ENCODE measurements at places on chromosomes 1 and 21.

DNA sequence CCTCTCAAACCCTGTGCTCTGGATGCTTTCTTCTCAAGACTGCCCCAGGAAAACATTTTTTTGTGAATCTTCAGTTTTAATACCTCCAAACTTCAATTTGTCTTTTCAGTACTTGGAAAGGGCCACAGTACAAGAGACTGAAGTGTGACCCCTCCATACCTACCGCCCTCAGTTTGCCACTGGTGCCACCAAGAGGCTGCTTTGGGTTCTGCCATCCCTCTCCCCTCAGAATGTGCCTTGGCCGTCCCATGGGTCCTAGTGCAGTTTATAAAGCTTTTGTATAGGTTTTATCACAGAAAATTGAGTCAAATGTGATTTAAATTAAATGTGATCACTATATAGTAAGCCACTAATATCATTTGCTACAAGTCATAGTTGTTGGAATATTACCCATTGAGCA, 60.8 kb upstream of the PGD start:
- DNase-seq = no peak

- DNase-seq = no peak
These were observed 397.9 kb upstream of the NR5A2 start for GRCh38 chr1:199629624-199630023.

- no peak for DNase-seq
These were observed 18.6 kb downstream of the SMG7 start for GRCh38 chr1:183490932-183491331.

DNA sequence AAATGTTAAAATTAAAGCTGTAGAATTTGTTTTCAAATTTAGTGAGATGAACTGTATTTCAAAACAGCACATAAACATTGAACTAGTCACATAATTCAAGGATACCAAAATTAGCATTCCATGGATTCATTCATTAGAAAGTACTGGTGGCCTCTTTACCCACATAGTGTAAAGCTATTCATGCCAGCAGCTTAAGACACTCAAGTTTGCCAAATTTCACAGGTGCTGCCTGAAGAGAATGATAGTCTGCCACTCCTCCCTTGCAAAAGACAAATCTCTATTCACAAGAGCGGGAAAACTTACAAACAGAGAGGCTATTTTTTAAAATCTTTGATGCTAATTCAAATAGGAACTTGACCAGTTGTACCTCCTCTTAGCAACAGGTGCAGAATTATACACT, 337.0 kb downstream of the BRINP3 start:
- no peak for DNase-seq

DNA sequence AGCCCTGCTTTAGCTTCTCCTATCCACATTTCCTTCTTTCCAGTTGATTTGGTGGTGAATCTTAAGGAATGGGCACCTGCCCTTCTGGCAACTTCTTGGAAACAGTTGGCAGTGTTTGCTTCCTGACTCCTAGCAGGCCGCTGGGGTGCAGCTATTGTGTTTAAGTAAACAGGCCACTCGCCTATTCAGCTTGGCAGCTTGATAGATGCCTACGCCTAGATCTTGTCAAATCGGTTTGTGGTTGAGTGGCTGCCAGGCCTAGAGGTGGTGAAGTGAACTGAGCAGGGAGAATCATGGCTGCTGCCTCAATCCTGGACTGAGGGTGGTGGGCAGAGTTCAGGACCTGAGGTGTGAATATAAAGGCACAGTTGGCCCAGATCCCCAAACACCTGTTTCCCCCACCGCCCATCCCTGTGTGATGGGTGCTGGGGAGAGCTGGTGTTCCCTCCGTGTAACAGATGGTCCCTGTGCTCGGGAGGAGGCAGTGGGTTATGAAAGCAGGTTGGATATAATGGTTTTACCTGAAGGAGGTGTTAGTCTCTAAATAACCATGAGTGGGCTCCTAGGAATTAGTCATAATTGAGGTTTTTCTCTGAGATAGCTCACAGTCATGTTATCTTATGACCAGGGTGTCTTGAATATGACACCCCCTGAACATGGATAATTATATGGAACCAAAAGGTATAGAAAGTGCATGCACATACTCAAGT, 940 bp upstream of the PLA2G2C start:
- no peak for DNase-seq

DNA sequence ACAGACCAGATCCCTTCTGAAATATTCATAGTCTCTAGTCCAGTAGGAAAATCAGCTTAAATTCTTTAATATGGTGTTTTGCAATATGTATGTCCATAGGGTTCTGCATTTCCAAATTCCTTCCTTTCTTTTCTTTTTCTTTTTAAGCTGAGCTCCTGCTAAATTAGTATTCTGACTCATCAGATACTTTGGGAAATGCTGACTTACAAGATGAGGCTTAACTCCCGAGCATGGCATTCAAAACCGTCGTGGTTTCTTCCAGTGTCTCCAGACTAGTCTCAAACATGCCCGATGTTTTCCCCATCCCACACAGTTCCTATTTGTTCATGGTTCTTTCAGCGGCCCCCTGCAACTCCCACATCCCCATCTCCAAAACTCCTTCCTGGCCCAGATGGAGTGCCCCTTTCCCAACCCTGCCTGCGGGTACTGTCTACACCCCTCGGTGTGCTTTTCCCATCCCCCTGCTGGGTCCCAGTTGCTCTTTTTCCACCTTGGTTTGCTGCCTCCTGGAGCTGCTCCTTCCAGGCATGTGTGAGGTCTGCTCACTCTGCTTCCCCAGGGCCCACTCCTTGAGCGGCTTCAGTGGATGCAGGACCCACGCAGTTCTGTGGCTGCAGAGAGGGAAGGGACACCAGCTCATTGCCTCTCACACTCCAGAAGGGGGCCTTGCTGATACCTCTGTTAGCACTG, 19.5 kb upstream of the ETV3 start:
- DNase-seq = no peak

DNA sequence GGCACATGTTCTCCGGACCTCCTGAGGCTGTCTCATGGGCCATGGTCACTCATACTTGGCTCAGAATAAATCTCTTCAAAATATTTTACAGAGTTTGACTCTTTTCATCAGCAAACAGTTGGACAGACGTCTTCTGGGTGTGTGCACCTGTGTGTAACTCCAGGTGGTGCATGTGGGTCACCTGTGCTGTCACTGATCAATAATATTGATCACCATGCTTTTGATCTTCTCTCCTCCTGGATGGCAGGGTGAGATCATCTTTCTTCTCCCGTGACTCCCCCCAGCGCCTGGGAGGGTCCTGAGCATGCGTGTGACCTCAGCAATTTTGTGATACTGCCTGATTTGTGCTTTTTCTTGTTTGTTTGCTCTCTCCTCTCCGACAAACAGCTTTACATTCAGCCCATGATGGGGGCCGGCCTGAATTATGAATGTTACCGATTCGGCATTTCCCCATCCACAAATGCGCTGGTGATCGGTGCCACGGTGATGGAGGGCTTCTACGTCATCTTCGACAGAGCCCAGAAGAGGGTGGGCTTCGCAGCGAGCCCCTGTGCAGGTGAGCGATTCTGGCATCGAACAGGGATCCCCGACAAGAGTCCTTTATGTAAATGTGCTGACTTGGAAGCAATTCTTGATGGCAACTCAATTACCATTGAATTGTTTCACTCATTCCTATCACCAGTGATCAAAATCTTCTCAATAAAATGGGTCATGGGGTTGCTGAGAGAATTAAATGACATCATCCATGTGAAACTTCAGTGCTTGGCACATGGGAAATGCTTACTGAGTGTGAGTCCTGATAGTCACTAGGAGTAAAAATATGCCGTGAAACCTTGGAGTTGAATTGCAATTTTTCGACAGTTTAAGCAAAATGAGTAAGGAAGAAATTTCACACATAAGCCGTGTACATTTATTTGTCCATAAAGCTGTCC, 59.6 kb upstream of the FAM3B start:
- DNase-seq = no peak

DNA sequence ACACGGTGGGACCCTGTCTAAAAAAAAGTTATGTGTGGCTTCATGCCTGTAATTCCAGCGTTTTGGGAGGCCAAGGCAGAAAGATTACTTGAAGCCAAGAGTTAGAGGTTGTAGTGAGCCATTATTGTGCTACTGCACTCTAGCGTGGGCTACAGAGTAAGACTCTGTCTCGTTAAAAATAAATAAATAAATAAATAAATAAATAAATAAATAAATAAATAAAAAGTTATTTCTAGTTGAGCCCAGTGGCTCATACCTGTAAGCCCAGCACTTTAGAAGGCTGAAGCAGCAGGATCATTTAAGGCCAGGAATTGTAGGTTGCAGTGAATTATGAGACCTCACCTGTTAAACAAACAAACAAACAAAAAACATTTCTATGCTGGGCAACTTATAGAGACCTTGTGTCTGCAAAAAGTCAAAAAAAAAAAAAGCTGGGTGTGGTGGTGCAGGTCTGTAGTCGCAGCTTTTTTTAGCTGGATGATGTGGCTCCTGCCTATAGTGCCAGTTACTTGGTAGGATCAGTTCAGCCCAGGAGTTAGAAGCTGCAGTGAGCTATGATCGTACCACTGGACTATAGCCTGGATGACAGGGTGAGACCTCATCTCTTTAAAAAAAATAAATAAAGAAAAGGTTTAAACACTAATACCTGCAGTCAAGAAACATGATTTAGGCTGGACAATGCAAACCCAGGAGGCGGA, 25.6 kb downstream of the GON4L start:
- DNase-seq = no peak

DNA sequence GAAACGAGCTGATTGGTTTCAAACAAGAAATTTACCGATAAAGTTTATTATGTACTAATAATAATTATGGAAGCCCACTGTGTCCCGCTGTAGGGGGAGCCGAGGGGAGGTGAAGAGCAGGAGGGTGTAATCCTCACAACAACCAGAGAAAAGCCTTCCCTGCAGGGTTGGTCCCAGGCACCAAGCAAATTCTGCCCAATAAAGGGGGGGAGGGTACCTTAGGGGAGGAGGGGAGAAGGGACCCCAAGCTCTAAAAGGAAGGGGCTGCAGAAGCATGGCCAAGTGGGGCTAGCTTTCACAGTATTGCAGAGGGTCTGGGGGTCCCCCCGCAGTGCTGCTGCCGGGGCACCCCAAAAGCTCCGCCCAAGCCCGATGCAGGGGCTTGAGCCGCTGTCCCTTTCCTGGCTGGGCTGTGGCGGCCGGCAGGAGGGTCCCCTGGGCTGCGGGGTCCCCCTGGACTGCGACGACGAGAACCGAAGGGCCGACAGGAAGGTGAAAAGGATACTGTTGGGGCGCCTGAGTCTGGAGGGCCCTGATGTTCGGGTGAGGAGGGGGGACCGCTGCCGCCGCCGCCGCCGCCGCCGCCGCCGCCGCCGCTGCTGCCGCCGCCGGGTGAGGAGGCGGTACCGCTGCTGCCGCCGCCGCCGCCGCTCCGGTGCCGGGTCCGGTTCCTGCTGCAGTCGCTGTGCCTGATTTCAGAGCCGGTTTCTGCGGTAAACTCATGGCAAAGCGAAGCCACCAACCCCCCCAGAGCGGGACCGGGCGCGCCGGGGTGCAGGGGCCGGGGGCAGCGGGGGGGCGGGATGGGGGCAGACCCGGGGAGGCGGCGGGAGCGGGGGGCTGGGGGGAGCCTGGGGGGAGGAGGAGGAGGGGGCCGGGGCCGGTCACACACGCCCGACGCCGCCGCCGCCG, 771 bp downstream of the EIF4G3 start:
- DNase-seq = peak; percentile 43

DNA sequence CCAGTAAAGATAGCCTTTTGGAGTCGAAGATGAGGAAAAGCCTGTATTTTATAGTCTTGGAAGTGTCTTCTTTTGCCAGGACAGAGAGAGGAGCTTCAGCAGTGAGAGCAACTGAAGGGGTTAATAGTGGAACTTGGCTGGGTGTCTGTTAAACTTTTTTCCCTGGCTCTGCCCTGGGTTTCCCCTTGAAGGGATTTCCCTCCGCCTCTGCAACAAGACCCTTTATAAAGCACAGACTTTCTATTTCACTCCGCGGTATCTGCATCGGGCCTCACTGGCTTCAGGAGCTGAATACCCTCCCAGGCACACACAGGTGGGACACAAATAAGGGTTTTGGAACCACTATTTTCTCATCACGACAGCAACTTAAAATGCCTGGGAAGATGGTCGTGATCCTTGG, at the start of gene VCAM1:
TSS of gene VCAM1 (plus strand) at position 253 of the 400 bp plus-strand sequence. CDS start at position 372, 119 bp downstream.
- no peak for DNase-seq

DNA sequence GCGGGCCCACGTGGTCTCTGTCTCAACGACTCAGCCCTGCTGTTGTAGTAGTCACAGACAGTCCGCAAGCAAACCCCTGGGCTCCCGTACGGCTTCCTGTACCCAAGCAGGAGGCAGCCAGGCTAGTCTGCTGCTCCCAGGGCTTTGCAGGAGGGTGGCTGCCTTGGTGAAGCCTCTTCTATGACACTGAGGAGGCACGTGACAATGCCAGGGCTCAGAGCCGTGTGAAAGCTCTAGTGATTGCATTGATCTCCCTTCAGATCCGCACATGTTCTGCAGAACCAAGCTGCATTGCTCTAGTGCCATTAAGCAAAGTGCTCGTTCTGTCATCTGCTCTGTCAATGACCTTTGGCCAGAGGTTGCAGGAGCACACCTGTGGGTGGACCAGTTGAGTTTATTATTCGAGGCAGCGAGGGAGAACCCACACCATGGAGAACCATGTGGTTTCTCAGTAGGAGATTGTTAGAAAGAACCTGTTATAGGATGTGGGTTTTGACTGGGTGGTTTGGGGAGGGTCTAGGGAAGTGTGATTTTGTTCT, 18.0 kb downstream of the UMODL1 start:
- DNase-seq = no peak

DNA sequence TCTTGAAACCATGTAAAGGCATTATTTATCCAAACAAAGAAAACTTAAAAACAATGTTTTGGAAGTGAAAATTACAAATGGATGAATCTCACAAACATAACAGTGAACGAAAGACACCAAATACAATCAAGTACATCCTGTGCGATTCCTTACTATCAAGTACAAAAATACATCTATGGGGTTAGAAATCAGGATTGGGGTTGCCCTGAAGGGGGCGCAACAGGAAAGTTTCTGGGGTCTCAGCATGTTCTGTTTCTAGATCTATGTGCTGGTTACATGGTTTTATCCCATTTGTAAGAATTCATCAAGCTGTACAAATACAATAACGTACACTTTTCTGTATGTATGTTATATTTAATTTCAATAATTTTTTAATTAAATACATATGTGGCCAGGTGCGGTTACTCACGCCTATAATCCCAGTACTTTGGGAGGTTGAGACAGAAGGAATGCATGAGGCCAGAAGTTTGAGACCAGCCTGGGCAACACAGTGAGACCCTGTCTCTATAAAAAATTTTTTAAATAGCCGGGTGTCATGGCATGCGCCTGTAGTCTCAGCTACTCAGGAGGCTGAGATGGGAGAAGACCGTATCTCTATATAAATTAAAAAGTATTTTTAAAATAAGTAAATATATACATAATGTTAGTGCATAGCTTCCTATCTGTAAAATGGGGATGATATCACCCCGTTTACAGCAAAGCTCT, 121.5 kb upstream of the SOD1 start:
- DNase-seq = no peak
